ENCODE measurements at places on chromosomes 2 and 18.

DNA sequence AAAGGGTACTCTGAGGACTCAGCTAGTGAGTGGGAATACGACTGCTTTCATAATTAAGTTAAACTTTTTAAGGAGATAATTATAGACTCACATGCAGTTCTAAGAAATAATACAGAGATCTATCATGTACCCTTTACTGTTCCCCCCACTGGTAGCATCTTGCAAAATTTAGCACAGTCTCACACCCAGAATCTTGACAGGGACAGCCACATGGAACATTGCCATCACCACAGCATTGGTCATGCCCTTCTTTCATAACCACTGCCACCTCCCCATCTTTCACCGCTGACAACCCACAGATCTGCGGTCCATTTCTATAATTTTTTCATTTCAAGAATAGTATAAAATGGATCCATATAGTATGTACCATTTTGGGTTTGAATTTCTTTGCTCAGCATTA, 37.8 kb downstream of the ARHGEF4 start:
- no peak for DNase-seq

GRCh38 chr2:68284896-68285295, 32.6 kb upstream of the PPP3R1 start:
- DNase-seq = no peak

DNA sequence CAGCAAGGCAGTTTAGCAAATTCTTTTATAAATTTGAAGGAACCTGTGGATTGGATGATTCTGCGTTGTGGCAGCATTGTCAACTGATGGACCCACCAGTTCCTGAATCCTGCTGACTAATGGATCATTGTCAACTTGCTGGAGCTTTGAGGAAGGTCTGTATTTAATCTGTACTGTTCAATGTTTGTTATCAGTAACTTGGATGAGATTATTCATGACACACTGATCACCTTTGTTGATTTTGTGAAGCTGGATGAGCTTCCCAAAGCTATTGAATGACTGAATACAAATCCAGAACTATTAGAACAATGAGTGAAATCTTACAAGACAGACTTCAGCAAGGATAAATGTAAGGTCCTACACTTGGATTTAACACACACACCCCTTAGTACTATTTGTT, 101.3 kb downstream of the AQP4 start:
- DNase-seq = no peak

- no peak for DNase-seq
These were observed 33.3 kb downstream of the ANXA4 start for GRCh38 chr2:69774984-69775982.

DNA sequence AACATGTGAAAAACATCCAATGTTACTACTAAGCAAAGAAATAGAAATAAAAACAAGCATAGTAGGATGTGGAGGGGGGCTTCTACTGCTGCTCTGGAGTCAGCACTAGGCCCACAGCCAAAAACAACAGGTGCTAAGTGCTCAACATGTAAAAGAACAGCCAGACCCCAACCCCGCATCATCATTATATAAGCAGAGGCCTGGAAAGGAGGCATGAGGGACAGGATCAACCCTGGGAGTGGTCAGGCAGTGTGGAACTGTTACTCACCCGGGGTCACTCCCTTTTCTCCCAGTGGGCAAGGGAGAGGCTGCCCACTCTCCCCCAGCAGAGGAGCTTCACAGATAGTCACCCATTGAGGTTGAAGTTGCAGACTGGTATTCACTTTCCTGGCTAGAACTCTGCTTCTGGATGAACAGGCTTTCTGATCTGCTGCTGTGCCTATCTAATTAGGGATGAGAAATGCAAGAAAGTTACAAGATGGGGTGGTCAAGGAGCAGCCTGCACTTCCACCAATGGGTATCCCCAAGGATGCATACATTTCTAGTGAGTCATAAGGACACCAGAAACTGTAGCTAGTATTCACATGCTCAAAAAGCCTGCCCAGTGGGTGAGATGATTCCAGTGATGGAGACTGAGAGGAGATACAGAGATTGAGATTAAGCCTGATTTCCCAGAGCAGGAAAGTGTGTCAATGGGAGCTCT, 480.1 kb upstream of the TCF4 start:
- no peak for DNase-seq

DNA sequence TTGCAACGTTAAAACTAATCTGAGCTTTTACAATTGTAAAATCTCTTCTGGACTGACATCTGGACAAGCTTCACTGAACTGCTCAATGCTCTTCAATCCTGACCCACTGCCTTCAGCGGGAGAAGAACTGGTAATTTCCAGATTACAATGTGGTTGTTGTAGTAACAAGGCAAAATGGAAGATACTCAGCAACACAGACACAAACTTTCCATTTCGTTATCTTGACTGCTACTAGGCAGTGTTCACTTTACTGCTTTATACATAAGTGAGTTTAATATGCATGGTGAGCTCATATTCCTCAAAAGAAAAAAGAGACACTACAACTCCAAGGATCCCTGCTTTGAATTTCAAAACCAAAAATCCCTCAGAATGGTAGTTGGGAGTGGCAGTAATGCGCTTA, 51.9 kb downstream of the GRB14 start:
- no peak for DNase-seq

DNA sequence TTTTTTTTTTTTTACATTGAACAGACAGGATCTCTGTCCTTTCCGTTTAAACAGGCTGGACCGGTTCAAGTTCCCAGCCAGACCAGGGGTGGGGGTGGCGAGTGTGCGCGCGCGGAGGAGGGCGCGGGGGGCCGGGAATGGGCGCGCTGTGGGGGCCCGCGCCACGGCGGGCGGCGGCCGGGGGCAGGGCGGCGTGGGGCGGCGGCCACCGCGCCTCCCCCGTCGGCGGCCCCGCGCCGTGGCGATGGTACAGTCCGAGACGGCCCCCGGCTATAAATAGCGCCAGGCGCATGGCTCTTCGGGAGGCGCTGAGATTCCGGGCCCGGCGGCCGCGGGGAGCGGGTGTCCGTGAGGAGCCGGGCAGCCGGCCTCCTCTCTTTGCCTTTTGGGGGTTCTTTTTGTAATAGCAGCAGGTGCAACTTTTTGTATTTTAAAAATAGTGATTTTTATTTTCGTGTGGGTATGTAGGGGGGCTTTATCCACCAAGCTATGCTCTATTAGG, 430 bp upstream of the CELF4 start:
- DNase-seq = no peak

GRCh38 chr2:29723255-29724001, 198.0 kb downstream of the ALK start:
- no peak for DNase-seq

GRCh38 chr2:183079139-183079775, 710 bp downstream of the DUSP19 start:
- DNase-seq = no peak

DNA sequence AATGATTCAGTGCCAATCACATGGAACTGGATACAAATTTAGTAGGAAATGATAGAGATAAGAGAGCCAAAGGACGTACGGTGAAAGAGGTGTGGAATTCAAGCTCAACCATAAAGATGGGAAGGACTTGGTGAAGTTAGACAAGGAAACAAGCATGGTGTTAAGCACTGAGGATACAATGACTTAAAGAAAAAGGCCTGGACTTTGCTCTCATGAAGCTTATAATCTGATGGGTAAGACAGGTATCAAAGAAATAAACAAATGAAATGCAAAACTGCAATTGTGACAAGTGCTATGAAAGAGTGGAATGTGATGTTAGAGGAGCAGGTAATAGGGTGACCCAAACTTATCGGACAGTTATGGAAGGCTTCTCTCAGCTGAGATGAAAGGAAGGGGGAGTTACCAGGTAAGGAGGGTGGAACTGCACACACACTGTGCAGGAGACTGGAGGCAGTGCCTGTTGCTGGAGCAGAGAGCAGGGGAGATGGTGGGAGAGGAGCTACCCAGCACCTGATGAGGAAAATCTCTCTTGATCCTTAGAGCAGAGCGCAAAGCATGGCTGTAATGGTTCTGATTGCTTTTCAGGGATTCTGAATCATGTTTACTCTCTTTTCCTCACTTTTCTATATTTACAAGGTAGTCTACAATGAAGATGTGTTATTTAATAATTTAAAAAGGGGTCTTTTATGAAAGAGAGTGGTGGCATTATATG, 107.6 kb upstream of the BZW1 start:
- DNase-seq = no peak

- DNase-seq = no peak
These were observed 3.8 kb downstream of the EVX2 start for GRCh38 chr2:176079831-176080539.

GRCh38 chr18:26566874-26567555, 18.7 kb upstream of the KCTD1 start:
- no peak for DNase-seq

GRCh38 chr2:108417254-108417653, 31.8 kb upstream of the GCC2 start:
- DNase-seq = no peak

DNA sequence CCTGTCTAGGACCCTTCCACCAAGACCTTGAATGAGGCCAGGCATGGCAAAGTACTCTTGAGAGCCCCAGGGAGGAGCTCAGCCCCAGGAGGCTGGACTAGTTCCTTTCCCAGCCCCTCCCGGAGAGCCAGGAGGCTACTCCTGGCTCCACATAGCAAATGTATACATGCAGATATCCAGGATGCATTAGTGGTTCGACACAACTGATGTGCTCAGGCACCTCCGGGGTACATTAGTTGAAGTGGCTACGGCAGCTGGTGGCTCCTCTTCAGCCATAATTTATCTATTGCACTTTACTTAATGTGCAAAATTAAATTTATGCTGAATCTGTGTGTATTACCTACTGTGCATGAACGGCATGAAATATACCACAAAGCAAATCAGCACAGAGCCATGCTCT, 182.8 kb upstream of the MEIS1 start:
- no peak for DNase-seq

DNA sequence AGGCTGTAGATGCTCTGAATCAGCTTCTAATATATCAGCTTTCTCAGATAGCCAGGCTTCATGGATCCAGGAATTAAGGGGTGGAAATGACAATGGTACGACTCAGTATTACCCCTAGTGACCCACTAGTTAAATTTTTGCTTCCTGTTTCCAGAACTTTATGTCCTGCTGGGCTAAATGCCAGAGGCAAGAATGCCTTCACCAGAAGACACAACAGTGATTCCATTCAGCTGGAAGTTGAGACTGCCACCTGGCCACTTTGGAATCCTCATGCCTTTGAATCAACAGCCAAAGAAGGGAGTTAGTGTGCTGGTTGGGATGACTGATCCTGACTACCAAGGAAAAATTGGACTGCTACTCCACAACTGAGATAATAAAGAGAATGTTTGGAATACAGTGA, 239.1 kb downstream of the ASXL3 start:
- no peak for DNase-seq

DNA sequence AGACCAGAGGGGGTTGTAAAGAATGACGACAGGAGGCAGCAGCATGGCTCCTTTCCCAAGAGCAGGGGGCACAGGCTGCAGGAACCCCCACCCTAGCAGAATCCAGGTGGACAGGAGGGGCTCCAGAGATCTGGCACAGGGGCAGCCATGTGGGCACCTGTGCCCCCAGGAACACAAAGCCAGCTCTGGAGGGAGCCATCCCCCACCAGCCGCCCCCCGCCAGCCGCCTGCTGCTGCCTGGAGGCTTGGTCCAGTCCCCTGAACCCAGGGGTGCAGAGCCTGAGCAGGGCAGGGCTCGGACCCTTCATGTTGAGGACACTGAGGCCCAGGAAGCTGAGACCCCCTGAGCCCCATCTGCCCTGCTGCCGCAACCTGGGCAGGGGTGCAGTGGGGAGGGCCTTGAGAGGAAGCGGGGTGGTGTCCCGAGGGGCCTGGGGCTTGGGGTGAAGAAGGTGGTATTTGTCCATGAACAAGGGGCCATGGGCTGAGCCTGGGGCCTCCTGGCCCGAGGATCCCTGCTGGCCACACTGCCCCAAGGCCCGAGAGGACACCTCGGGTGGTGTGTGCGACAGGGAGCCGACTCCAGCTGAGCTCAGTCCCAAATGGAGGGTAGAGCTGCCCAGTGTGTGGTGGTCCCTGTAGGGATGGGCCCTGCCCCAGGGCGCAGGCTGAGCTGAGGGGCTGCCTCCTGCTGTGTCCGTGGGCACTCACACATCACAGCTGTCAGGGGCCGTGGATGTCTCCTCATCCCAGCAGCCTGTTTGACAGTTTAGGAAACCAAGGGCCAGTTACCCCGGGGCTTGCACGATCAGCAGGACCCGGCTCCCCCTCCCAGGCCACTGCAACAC, 39.8 kb upstream of the SNED1 start:
- no peak for DNase-seq

GRCh38 chr2:207328944-207329386, 163.2 kb upstream of the KLF7 start:
- no peak for DNase-seq

DNA sequence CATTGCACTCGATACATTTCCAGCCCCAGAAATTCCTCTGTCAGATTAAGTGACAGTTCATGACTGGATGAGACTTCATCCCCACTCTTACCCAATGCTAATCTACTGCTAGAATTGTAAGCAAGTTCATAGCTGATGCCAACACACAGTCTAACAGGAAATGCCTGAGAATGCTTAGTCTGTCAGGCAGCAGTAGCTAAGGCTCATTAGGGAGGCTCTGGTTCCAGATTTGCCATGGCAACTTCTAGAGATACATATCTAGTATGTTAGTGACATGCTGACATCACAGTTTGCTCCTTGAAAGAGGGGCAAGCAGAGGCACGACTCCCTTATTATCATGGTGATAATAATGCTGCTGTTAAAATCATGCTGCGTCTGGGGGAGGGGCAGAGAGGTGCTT, 198.4 kb downstream of the RBM43 start:
- DNase-seq = no peak

- no peak for DNase-seq
These were observed 433.3 kb upstream of the ID2 start for GRCh38 chr2:8248623-8248957.

DNA sequence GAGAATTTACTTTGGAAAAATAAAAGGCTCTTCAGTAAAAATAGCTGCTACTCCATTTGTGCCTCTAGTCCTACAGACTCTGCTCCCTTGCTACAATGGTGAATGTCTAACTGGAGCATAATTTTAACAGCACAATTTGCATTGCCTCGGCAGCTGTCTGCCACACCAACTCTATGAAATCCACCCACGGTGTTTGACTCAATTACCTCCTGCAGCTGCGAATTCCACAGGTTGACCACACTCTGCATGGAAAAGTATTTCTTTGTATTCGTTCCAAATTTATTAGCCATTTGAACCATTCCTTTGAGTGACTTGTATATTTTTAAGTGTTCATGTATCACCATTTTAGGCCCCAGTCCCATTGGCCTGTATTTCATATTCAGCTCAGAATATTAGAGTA, 182.1 kb upstream of the CCDC68 start:
- no peak for DNase-seq

DNA sequence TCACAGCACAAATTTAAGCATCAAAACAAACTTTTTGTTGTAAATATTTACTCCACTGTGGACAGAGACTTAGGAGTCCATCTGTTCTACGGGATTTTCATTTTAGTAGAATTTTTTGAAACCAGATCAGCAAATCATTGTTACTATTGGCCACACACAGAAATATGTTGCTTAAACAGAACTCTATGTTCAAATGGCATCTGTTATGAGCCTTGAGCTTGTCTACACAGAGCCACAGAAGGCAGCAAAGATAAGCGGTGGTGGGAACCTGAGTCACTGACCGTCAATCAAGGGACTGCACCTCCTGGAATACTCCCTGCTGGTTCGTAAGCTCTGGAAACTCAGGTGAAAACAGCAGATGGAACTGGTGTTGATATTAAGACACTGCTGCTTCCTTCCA, 156.8 kb downstream of the TMEM200C start:
- DNase-seq = no peak

All from activated CD4-positive, CD25-positive, alpha-beta regulatory T cell (primary cell).